ENCODE measurements at places on chromosomes 12 and 14.

DNA sequence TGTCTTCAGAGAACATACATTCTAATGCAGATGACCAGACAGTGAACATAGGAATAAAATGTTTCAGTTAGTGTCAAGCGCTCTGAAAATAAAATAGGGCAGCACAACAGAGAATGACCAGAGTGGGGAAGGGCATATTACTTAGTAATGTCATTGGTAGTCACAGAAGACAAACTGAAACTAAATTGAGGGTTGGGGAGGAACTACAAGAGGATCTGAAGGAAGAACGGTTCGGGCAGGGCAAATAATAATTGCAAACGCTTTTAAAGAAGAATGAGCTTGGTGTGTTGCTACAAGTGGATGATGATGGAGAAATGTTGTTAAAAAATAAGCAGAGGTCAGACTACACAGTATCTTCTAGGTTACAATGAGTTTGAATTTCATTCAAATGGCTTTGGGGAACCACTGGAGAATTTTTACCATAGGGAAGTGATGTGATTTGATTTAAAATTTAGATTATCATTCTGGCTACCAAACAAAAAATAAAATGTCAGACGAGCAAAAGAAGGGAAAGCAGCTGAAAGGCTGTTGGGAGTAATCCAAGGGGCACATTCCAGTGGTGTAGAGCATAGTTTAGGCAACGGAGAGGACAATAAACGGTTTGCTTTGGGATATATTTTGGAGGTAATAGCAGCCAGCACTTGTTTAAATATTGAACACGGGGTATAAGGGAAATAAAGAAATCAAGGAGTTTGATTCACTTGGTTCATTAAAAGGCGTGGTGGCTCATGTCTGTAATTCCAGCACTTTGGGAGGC lies 56.3 kb upstream of the SLC6A13 start:
- no peak for DNase-seq

DNA sequence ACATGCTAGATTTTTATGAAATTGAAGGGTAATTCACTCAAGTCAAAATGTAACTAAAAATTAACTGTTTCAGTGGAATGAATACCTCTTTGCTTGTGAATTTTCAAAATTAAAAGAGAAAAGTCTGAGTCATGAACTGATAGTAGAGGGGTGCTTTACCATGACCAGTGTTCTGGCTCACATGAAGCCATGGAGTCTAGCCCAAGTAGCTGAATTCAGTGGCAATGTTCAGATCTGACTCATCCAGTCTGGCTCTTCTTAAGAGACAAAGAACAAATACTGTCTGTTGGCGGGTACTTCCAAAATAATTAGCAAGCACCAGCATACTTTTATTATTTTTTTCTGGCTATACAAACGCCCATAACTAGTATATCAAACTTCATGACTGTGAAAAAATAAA lies 366.3 kb upstream of the GARIN6 start:
- DNase-seq, result no peak

- DNase-seq, result no peak
These were observed 4.4 kb upstream of the YY1 start for GRCh38 chr14:100234511-100234910.

DNA sequence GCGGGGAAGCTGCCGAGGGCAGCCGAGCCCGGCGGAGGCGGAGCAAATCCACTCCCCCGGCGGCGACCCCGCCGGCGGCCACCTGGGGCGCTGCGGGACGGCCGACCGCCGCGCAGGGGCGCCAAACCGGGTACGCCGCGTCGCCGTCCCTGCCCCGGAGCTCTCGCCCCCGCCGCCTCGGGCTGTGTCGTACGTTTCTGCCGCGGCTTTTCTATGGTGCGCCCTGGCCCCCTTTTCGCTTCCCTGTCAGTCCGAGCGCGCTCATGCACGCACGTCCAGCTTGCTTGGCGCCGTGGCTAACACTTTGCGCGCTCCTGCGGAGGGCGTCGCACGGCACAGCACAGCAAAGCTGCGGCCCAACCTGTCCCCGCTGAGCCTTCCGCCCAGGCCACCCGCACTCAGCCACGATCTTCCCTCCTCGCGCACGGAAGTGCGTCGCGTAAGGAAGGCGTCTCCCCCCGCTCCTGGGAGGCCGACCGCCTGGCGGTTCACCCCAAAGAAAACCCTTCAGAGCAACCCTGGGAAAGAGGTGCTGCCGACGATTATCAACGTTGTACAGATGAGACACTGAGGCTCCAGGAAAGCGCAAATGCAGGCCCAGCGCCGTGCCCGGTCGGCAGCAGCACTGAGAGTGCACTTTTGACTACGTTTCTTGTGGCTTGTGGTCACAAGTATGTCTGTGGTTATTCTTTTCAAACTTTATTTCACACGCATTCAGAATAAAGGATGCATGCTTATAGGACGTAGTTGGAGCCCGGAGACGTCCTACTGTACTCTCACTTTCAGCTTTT lies at the start of gene HECTD1:
Gene HECTD1, minus strand, starts transcription at position 39 of the 791 bp plus-strand sequence. CDS start 1,857 bp downstream, outside the sequence.
- DNase-seq, result peak; percentile 79

DNA sequence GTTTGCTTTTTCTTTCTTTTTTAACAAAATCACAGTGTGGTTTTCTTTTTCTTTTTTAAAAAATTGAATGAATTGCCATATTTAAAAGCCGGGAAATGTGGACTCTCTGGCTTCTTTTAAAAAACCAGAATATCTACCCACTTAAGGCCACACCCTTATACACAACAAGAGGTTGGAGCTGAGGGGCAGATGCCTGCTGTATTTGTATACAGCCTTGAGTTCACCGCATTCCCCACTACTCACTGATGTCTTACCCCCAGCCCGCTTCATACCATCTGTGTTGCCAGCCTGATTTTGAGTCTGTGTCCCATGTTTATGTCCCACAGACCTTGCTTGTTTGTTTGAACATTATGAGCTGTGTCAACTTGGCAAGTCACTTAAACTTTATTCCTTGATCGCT lies 14.3 kb downstream of the JDP2 start:
- no peak for DNase-seq

DNA sequence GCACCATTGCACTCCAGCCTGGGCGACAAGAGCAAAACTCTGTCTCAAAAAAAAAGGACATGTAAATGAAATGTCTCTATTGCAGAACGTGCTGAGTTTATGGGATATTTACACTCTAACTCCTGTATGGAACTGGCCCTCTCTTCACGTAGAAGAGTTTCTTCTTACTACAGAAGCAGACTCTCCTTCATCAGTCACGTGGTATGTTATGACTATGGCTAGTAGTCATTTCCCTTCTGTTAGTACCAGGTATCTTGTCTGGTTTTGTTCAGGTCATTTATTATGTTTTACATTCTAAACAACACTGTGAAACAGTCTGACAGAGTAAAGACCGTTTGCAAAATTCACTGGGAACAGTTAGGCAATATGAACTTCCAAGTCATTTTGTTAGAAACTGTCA lies 20.3 kb downstream of the KNTC1 start:
- DNase-seq, result no peak

GRCh38 chr12:88247241-88247643 lies 105.1 kb downstream of the TMTC3 start:
- no peak for DNase-seq

- DNase-seq, result no peak
These were observed 90.5 kb downstream of the TTC8 start for GRCh38 chr14:88914956-88915355.

GRCh38 chr14:41785696-41786095 lies 179.0 kb downstream of the LRFN5 start:
- no peak for DNase-seq

DNA sequence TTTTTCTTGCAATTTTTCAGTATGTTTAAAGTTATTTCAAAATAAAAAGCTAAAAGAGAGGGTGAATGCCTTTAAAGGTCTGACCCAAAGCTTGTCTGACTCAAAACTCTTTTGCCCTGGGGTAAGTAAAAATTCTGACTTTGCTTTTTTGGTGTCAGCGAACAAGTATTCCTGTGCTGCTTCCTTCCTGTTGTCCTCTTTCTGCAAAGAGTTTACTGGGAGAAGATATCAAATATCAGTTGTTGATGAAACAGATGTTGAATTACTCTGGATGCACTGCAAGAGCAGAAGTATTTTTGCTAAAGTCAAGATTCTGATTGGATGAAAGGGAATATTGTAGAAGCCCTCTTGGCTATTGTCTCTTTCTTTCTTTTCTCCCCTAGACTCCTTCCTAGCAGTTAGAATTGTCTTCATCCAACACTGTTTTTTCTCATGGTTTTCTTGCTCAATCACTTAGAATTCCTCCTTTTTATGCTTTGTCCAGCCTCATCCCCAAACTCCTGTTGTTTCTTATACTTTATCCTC lies 62.0 kb downstream of the DACT1 start:
- no peak for DNase-seq
